ENCODE measurements at places on chromosomes 11 and 22.

DNA sequence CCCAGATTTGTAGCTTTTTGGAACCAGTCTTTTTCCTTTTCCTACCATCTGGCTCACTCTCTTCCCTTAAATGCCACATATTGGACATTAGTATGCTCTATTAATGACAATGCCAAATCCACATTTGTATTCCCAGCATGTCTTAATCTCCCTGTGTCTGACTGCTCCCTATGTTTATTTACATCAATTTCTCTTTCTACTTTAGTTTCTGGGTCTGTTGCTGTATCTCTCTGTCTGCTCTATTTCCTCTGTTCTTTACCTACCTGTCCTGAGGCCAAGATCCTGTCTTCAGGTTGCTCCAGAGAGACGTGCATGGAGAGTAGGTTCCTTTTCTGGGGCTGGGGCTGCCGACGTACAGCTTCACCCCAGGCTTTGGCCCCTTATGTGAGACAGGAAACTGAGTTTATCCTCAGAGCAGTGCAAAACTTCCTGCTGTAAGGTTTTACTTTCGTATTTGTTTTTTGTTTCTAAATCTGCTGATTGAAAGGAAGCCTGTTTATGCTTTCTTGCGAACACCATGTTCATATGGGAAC, 25.6 kb downstream of the OR2AG2 start:
- peak; percentile 75 for DNase-seq

GRCh38 chr22:24426851-24427499, 424 bp upstream of the ADORA2A start:
- no peak for DNase-seq

- no peak for DNase-seq
These were observed 11.9 kb downstream of the CHRM1 start for GRCh38 chr11:62909107-62909894.

- no peak for DNase-seq
These were observed 46.3 kb downstream of the PGR start for GRCh38 chr11:101083335-101083734.

GRCh38 chr11:84290647-84291046, 1004.5 kb upstream of the CCDC90B start:
- no peak for DNase-seq

DNA sequence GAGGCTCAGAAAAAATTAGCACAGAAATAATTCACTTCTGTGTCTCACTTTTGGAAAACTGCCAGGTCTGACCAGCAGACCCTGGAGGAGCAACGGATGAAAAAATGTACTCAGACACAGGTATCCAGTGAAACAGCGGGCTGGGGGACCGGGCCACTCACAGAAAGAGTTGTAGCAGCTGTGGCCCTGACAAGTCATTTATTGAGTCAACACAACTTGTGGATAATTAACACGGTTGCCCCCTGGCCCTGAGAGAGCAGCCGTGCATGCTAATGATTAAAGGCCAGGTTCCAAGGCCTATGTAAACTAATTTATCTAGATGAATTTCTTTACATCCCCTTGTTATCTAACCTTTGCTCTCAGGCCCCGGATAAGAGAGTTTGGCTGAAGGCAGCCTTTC, 131.3 kb downstream of the AASDHPPT start:
- no peak for DNase-seq

GRCh38 chr22:20192972-20193760, 42.3 kb upstream of the CCDC188 start:
- DNase-seq = no peak

- DNase-seq = no peak
These were observed 31.6 kb upstream of the CARS1 start for GRCh38 chr11:3088806-3089205.

DNA sequence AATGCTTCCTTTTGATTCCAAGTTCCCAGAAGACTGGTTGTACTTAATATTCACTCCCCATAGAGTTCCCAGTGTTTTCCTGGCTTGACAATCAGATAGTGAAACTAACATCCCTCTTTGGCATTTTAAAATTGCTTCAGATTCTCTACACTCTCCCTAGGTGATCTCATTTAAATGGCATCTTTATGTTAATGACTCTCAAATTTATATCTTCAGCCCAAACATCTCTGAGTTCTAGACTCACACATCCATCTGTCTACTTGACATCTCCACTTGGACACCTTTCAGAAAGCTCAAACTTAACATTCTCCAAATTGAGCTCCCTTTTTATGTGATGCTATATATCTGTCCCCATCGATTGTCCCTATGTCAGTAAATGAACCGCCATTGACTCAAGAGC, 232.0 kb downstream of the NTM start:
- DNase-seq = no peak

DNA sequence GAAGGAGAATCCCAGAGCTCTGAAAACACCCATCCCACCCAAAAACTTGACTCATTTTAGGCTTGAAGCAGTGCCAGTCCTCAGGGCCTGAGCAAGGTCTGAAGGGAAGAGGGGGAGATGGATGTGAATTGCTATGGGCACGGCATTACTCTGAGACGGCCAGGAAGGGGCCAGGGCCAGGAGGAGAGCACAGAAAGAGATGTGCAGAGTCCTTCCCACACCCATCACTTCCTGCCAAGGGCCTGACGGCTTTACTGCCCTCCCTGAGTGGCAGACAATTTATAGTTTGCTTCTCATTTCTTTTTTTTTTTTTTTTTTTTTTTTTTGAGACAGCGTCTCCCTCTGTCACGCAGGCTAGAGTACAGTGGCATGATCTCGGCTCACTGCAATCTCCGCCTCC, 22.5 kb downstream of the TAB1 start:
- DNase-seq = no peak

DNA sequence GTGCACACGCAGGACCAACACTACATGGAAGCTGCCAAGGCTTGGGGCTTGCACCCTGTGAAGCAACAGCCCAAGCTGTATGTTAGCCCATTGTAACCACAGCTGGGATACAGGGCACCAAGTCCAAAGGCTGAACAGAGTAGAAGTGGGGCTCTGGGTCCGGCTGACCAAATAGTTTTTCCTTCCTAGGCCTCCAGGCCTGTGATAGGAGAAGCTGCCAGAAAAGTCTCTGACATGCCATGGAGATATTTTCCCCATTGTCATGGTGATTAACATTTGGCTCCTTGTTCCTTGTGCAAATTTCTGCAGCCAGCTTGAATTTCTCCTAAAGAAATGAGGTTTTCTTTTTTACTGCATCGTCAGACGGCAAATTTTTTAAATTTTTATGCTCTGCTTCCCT, 941.2 kb downstream of the FAM181B start:
- no peak for DNase-seq

DNA sequence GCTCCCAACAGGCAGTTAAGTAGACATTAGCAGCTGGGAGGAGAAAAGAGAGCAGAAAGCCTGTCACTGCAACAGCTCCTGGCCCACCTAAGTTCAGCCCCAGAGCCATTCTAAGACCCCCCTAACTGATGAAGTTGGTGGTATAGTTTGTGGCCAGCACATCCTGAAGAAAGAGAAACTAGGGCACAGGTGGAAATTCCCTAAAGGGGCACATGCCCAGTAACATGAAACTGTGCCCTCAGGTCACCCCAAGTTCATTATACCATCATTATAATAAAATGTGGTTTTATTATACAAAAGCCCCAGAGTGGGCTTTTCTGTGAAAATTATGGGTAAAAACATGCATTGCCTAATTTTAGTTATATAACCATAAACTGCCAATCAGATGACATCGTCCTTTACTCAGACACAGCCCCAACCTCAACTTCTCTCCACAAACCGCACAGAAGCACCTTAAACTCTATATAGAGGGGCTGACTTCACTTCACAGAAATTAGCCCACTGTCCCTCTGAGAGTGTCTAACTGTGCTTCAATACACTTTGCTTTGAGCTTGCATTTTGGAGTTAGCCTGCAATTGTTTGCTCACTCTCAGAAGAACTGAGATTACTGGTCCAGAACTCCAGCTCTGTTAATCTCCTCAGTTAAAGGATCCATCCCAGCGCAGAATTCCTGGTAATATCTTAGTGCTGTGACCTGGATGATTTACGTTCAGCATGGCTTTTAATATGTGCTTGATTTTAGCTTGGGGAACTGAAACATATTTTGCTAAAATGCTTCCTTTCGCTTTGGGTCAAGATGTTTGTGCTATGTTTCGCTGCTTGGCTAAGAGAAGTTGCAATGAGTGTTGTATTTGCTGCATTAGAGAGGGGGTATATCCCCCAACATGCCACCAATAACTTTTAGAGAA, 1.8 kb upstream of the APOL3 start:
- peak; percentile 44 for DNase-seq

GRCh38 chr11:80204021-80204420, 763.2 kb upstream of the TENM4 start:
- no peak for DNase-seq

- no peak for DNase-seq
These were observed 20.8 kb upstream of the TUB start for GRCh38 chr11:8060146-8060719.

GRCh38 chr22:19847345-19847632, 7.4 kb downstream of the GNB1L start:
- DNase-seq = no peak

- DNase-seq = no peak
These were observed 16.8 kb downstream of the CD5 start for GRCh38 chr11:61119055-61119454.

DNA sequence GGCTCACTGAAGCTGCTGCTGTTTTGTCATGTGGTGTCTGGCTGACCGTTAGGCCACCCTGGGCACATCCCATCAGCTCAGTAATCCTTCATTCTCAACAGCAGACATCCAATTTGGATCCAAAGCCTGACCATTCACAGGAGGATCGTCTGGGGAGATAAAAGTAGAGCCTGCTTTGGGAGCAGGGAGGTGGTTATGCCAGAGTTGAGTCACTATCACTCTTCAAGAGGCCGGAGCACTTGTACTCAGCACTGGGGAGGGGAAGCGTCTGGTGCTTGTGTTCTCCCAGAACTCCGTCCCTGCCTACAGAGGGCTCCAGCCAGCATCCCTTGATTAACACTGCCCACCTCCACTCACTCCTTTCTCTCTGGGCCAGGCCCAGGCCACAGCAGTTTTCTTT, 382.6 kb downstream of the OPCML start:
- DNase-seq = no peak

- no peak for DNase-seq
These were observed 9.5 kb downstream of the FREY1 start for GRCh38 chr11:45897556-45897955.

DNA sequence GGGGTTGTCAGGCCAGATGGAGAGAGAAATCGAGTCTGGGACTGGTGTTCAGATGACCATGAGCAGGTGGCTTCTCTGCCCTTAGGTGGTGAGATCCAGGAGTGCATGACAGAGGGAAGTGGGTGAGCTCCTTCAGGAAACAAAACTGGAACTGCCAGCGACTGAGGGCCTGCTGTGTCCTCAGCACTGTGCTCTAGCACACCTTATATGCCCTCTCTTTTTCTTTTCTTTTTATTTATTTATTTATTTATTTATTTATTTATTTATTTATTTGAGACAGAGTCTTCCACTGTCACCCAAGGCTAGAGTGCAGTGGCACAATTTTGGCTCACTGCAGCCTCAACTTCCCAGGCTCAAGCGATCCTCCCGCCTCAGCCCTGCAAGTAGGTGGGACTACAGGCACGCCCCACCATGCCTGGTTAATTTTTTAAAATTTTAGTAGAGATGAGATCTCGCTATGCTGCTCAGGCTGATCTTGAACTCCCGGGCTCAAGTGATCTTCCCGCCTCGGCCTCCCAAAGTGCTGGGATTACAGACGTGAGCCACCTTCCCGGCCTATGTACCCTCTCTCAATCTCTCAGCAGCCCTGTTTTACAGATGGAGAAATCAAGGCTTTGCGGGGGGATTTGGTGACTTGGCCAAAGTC, 14.8 kb upstream of the RASD2 start:
- DNase-seq = no peak

GRCh38 chr11:117229411-117229810, 2.5 kb downstream of the PCSK7 start:
- no peak for DNase-seq

DNA sequence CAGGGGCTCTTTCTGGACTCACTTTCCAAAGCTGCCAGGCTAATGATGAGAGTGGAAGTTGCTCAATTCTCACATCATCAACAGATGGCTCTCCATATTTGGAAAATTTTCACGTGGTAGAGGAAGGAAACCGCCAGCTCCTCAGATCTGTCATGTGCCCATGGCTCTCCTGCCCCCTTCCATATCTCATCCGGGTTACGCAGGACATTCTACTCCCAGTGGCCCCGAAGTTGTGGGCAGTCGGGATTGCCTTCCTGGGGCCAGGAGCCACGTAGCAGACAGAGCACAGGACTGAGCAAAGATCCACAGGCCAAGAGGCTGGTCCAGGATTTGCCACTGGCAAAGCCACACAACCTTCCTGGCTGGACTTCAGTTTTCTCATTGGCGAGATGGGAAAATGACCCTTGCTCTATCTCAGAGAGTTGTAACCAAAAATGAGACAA, 38.8 kb downstream of the RPUSD4 start:
- DNase-seq = no peak

- no peak for DNase-seq
These were observed 6.9 kb downstream of the C11orf68 start for GRCh38 chr11:65911682-65912568.

DNA sequence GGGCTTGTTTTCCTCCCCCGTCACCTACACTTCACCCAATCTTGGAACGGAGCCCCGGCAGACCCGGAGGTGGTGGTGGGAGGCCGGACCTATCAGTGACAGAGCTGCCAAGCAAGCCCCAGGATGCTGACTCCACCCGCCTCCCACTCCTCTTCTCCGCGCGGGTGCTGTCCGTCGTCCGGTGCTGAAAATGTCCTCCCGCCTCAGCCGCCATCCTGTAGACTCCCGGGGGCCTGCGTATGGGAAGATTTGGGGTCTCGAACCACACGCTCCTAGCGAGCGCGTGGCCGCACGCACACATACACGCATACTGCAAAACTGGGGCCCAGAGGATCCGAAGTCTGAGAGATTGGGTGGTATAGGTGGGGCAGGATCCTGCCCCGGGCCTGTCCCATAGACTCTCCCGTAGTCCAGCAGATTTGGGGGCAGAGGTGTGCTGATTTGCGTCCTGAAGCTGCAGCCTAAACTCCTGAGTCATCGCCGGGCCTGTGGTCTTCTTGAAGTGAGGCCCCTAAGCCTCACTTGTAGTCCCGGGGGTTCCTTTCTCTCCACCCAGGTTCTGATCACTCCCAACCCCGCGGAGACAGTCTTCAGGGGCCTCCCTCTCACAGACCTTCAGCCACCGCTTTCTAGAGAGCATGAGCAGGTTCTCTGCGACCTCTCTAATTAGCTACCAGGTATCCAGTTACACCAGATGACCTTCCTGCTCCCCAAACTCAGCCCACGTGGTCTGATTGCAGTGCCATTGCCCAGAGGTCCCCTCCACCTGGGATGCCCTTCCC, 796 bp upstream of the YIF1A start:
- peak; percentile 84 for DNase-seq

GRCh38 chr11:77661670-77662069, 24.1 kb upstream of the CLNS1A start:
- no peak for DNase-seq

DNA sequence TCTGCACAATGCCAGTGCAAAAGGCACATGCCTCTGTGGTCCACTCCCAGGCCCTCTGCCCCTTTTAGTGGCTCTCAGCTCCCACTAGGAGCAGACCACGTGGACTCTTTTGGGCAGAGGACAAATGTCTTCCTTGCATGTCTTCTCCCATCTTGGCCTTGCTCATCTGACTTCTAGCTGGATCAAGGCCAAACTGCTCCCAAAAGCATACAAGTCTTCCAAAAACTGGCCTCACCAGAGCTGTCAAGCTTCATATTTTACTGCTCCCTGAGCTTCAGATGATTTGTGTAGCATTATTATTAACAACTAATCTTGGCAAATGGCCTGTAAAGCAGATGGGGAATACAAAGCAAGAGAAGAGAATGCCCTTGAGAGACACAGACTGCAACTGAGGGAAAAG, 6.9 kb downstream of the SMPD1 start:
- no peak for DNase-seq

- DNase-seq = no peak
These were observed 4.2 kb downstream of the USP2 start for GRCh38 chr11:119377112-119377901.

GRCh38 chr22:32517488-32517887, 42.9 kb downstream of the FBXO7 start:
- DNase-seq = no peak

Data from activated CD4-positive, alpha-beta T cell treated with anti-CD3 and anti-CD28 coated beads, Interleukin-2, Interleukin-6, amounts not matched to agents 100 ng/mL and 50 ng/mL, durations not matched to agents 16 hours and 8 hours (primary cell).